ENCODE measurements at places on chromosomes 2 and 18.

DNA sequence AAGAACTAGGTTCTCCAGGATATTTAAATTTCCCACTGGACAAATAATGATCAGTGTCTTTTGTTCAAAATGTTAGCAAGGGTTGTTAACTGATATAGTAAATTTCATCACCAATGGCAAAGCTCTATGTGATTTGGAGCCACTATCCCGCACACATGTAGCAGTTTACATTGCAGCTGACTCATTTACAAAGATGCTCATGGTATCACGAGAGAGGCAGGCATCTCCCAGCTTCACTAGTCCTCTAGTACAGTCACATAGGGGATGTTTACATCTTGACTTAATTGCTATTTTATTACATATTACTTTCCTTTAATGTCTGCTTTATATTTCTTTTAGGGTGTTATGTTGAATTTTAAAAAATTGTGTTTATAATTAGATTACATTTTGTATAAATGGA lies 30.7 kb downstream of the KCNE4 start:
- no peak for DNase-seq

DNA sequence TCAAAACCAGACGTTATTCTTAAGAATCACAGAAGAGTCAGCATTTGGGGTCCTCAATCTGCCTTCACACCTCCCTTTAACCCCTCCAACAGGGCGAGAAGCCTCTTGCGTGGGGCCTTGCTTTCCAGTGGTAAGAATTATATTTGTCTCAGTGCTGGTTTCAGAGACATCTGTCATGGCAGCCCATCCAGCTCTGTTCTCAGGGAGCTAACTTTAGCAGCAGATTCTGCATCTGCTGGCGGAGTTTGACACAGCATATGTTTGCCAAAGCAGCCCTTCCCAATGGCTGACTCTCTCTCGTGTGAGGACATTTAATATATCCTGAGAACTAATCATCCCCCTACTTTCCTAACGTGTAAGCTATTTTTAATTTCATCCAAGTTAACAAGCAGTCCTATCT lies 91.5 kb upstream of the BCL11A start:
- no peak for DNase-seq

DNA sequence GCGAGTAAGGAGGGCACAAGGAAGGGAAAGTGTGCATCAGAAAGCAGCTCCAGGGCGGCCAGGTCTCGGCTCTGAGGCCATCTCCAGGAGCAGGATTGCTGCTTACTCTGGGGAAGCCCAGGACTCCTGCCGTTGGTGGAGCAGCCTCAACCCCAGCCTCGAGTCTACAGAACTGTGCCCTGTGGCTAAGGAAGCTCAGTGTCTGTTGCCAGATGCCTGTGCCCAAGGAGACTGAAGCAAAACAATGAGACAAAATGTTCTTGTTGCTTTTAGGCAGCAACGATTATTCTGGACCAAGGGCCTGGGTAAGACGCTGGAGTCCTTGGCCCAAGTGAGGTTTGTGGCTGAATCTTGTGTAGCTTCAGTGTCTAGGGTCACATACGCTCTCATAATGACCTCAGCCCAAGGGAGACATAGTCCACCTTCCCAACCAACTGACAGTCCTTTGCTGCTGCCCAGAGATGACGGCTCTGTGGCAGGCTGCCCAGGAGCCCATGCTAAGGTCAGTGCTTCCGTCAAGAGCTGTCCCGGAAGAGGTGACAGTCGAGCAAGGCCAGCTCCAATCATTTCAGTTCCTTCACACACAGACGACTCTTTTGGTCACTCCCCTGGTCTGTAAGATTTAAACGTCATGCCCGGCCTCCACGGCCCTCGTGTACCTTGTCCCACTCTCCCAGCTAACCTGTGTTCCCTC lies 223.8 kb downstream of the TTC32 start:
- DNase-seq = no peak

GRCh38 chr2:23475036-23475435 lies 90.1 kb downstream of the KLHL29 start:
- DNase-seq = no peak

GRCh38 chr2:70312560-70312959 lies 10.7 kb upstream of the FAM136A start:
- no peak for DNase-seq

DNA sequence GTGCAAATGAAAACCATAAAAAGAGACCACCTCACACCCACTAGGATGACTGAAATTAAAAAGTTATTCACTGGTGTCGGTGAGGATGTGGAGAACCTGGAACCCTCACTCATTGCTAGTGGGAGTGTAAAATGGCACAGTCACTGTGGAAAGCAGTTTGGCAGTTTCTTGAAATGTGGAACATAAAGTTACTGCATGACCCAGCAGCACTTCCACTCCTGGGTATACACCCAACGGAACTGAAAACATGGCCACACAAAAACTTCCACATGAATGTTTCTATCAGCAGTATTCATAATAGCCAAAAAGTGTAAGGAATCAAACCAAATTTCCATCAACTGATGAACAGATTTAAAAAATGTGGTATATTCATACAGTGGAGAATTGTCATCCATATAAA lies 65.1 kb upstream of the SLC66A3 start:
- DNase-seq = no peak

All from epithelial cell of esophagus (primary cell).